Thoracic aorta (tissue), 2 donors: ENCODE measurements at places on chromosomes 2 and 18. TPM values are rescaled to one million over a fixed set of nuclear protein-coding genes. Genes with fewer than 3 reads are reported as not detected.

GATA6 gene
- total RNA-seq: 92.7 TPM

APLF gene
- 5.8 TPM for total RNA-seq

PCARE gene
- not detected for total RNA-seq

DNA sequence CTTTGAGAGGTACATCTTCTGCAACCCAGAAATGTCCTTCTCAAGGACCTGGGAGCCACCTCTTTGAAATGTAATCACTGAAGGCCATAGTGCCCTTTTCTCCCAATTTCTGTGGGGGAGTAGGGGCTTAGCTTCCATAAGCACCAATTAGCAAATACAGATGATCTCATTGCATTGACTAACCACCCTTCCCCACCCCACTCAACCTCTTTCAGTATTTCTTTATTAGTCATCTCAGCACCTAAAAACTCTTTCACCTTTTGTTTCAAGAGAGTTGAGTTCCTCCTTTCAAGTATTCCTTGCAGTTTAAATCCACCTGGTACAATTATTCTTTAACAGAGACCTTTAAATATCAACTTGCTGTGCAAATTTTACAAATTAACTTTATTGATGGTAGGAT lies 1011.8 kb upstream of the CDH2 start:
- no peak for DNase-seq

- no peak for DNase-seq
Observed at GRCh38 chr2:124875627-124876244, 850.6 kb downstream of the CNTNAP5 start.

- no peak for DNase-seq
Observed at GRCh38 chr18:61475931-61476330, 142.7 kb downstream of the CDH20 start.

GRCh38 chr2:170341684-170342623 lies 164.0 kb downstream of the MYO3B start:
- DNase-seq: no peak

- DNase-seq: no peak
Observed at GRCh38 chr2:142973160-142973821, 95.8 kb downstream of the KYNU start.

DNA sequence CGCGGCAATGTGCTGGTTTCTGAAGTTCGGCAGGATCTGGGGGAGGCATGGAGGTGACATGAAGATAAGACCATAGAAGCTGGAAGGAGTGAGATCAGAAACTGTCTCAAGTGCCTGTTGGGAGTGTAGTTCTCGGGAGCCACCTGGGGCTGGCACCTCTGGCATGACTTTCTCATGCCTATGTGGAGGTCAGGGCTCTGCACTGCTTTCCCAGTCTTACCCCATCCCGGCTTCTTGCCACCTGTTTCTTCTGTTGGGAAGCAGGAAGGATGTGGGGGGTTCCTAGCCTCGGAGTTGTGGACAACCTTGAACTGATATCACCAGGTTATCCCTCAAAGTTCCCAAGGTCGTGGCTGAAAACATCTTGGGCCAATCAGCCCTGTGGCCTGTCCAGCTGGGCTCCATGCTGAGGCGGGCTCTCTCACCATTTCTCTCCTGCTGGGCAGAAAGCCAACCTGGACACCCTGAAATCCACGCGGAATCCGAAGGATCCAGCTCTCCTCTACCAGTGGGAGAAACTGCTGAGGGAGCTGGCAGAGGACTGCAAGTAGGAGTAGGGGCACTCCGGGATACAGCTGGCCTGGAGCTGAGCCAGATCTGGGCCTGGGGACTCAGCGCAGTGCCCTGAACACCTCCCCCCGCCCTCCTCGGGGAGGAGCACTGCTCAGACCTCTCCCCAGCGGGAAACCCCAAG lies 42.5 kb downstream of the FER1L5 start:
- DNase-seq: no peak

- DNase-seq: no peak
Observed at GRCh38 chr2:101160454-101160853, 9.3 kb upstream of the TBC1D8 start.

GRCh38 chr18:12625241-12625640 lies 32.7 kb downstream of the SPIRE1 start:
- DNase-seq: no peak

DNA sequence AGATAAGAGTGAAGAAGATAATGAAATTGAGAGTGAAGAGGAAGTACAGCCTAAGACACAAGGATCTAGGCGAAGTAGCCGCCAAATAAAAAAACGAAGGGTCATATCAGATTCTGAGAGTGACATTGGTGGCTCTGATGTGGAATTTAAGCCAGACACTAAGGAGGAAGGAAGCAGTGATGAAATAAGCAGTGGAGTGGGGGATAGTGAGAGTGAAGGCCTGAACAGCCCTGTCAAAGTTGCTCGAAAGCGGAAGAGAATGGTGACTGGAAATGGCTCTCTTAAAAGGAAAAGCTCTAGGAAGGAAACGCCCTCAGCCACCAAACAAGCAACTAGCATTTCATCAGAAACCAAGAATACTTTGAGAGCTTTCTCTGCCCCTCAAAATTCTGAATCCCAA lies 15.7 kb downstream of the MSH6 start:
- DNase-seq: no peak
